BE2C (cell line): ENCODE measurements at places on chromosomes 7 and 10.

GRCh38 chr7:96827701-96828100, 118.1 kb upstream of the SEM1 start:
- DNase-seq, result peak; percentile 8

- no peak for DNase-seq
Observed at GRCh38 chr7:6476596-6477317, 29.0 kb upstream of the DAGLB start.

DNA sequence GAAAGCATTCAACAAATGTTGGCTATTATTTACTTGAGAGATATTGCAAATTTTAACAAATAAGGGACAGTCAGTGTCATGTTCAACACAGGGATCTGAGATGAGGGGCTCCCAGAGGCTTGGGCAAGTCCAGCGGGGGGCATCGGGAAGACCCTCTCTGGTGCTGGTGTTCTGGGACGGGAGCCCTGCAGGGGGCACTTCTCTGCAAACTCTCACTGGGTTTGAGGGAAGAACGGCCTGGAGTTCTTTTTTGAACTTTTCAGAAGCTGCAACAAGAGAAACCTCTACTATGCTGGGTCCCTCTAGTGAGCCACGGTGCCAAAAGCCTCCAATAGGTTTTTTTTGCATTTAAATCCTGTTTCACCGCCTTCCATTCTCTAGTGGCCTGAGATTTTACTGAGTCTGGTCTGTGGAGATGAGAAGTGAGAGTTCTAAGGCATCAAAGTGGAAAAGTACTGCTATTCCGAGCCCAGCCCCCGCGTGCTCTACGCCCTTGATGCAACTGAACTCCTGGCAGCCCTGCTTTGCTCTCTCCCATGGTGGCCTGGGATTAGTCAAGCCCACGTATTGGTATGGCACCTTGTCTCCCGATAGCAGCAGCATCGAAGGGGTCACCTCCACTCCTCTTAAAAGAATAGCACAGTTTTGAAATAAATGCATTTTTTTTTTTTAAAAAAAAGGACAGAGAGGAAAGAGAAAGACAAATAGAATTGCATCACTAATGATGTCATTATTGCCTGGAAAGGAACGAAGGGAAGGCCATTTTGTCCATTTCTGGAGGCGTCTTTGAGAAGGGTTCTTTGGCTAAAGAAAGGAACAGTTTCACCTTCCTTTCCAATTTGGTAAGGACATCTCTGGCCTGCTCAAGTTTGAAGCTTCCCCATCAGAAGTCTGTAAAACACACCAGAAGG, 43.5 kb downstream of the CLEC2L start:
- no peak for DNase-seq

GRCh38 chr7:68288144-68288593, 1291.5 kb downstream of the TYW1 start:
- no peak for DNase-seq

DNA sequence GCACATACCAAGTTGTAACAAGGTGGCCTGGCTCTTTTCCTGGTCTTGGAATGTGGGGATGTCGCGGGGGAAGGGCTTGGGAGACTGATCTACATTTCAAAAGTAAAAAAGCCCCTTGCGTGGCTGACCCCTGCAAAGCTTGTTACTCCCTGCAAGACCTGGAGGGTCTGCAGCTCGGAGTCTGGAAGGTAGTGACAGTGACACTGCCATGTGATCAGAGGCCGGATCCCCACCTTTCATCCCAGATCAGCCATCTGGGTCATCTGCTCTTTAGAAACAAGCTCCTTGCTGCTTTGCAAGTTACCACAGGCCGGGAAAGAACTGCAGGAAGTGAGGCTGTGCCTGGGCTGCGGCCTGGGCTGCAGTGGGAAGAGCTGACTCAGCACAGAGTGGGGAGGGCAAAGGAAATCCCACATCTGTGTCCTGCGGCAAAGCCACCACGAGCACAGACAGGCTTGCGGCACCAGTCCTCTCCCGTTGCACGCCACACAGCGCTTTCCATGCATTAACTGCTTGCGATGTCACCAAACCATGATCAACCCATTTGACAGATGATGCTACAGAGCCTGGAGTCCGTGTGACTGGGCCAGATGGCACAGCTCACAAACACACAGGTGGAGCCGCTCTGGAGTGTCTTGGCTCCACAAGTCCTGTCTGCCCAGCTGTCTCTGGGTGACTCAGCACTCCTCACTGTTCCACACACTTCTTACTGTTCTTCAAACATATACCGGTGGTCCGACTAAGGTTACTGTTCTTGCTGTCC, 97.7 kb downstream of the SH3PXD2A start:
- no peak for DNase-seq

GRCh38 chr7:98301693-98302470, 20.4 kb downstream of the BRI3 start:
- no peak for DNase-seq

DNA sequence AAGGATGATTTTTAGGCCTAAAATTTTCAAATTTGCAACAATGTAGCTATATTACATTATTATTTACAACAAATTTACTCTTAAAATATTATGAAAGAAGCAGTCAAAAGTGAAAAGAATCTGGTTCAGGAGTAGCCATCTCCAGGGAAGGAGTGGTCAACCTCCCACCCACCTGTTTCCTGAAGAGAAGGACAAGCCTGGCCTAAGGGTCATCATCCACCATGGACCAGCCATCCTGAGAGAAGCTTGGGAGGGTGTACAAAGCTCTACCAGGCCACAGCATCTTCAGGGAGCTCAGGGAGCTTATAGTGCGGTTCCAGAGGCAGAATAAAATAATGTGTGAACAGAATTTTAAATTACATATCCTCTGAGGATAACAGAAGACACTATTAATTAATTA, 38.1 kb downstream of the COL1A2 start:
- no peak for DNase-seq

DNA sequence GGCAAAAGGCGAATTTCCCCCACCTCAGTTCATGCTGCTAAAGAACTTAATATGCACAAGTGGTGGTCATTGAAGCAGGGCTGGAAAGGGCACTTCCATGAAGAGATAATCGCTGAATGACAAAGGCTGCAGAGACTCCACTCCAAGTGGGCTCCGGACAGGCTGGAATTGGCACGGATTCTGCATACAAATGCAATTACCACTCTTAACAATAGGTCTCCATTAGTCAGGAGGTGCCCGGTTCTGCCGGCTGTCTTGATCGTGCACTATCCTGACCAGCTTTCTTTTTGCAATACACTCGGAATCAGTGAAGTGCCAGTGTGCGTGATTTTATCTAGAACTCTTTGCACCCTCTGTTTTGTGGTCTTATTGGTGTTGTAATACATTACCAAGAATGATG, 49.7 kb downstream of the INSYN2A start:
- DNase-seq, result no peak

- DNase-seq, result no peak
Observed at GRCh38 chr10:108902619-108903285, 1020.6 kb downstream of the XPNPEP1 start.

- DNase-seq, result no peak
Observed at GRCh38 chr7:74157605-74158004, 16.6 kb upstream of the EIF4H start.

DNA sequence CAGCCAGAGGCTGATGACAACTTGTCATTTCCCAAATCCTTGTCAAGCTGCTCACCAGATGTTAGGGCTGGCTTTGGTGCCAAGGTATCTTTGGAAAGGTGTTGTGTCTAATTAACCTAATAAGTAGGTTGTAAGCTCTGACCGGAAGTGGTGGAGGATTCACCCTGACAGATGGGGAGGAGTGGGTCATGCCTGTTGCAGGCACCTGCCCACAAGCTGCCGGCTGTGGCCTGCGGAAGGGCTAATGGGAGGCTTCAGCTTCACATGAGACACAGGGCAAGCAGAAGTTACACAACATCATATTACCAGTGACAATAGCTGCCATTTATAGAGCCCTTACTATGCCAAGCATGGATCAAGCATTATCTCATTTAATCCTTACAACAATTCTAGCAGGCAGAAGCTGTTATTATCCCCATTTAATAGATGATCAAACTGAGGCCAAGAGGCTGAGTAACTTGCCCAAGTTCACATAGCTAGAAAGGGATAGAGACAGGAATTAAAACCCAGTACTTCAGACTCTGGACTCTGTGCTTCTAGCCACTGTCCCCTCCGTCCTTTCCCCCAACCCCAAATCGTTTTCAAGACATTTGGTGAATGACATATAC, 63.1 kb upstream of the DUSP5 start:
- DNase-seq, result no peak

DNA sequence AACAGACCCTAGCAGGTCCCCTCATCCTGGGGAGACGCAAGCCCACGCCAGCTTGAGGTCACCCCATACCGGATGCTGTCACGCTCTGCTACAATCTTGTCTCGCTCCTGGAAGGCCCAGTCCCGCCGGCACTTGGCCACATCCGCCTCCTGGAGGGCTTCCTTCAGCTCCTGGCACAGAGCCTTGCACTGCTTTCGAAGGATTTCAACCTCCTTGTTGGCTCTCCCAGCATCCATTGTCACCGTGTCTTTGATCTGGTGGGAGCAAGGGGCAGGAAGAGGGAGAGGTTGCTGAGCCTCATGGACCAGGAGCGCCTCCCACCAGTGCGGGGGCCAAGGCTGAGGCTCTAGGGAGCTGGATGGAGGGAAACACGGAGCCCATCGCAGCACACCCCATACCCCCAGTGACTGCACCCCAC, 90.9 kb downstream of the DLG5 start:
- DNase-seq, result no peak

- DNase-seq, result no peak
Observed at GRCh38 chr10:34514290-34514689, 300.8 kb downstream of the PARD3 start.

DNA sequence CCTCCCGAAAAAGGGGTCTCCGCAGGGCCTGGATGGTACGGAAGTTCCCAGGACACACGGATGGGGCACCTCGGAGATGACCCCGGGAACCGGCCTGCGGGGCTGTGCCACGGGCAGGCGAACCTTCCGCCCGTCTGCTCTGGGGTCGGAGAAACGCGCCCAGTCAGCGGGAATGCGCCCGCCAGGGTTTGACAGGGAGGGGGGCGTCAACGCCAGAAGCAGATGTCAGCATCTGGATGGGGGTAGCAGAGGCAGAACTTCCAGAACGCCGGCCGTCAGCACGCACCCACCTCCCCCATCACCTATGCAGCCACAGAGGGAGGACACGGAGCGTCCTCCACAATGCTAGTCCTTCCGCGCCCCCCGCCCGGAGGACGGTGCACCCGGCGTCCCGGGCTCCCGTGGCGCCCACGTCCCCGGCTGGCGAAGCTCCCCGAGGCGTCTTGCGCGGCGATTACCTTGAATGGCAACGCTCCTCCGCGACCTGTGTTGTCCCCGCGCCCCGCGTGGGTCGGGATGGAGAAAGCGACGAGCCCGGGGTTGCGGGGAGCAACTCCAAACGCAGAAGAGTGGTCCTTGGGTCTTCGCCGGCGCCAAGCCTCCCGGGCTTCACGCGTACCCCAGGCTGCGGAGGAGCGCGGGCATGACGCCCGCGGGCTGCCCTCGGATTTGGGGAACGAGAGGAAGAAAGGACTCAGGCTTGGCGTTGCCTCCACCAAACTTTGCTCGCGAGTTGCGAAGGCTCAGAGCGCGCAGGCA, 561 bp downstream of the FGFR2 start:
- DNase-seq, result peak; percentile 16

- DNase-seq, result no peak
Observed at GRCh38 chr7:22759721-22760120, 32.7 kb downstream of the IL6 start.

- no peak for DNase-seq
Observed at GRCh38 chr10:133154996-133155778, 4.8 kb upstream of the KNDC1 start.

GRCh38 chr10:112738606-112739591, 211.1 kb upstream of the TCF7L2 start:
- no peak for DNase-seq

DNA sequence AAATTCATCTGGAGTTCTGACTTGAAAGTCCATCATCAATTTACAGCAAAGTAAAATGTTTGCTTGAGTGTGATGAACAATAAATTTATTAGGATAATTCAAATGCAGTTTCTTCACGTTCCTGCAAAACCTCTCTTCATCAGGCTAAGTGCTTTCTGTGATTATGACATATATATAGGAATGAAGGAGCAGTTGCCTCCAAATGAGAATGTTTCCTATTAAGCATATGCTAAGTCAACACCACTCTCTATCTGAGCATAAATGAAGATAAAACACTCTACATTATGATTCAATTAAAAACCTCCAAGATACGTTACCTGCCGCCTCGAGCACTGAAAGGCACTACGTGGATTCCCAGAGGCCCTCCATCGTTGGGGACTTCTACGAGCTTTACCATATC, 416.1 kb downstream of the PARD3 start:
- no peak for DNase-seq

DNA sequence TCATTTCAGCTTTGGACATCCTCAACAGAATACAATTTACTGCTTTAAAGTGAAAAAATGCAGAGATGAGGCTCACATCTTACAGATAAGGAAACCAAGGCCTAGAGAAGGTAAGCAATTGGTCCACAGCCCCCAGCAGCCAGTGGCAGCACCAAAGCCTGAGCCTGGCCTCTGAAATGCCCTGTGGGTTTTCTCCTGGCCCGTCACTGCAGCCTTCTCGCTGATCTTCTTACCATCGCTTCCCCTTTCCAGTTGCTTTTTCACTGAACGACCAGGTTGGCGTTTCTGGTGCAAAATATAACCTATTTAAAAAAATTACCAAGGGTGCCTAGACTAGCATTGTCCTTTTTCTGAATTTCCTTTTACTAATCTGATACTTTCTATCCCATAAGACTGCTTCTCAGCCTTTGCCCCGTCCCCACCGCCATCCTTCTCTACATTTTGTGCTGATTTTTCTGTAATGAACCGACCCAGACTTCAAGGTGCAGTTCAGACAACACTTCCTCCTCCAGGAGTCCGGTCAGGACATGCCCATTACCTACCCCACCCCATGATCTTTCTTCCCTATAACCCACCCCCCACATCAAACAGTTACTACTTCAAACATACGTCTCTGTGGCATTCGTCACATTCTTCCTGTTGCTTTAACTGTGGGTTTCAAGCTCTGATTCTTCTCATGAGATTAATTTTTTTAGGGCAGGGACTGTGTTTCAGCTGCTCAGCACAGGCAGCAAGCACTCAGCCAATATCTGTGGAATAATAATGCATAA, 289.4 kb downstream of the DNAJB6 start:
- no peak for DNase-seq

- DNase-seq, result no peak
Observed at GRCh38 chr10:114310346-114310745, 71.3 kb downstream of the VWA2 start.

DNA sequence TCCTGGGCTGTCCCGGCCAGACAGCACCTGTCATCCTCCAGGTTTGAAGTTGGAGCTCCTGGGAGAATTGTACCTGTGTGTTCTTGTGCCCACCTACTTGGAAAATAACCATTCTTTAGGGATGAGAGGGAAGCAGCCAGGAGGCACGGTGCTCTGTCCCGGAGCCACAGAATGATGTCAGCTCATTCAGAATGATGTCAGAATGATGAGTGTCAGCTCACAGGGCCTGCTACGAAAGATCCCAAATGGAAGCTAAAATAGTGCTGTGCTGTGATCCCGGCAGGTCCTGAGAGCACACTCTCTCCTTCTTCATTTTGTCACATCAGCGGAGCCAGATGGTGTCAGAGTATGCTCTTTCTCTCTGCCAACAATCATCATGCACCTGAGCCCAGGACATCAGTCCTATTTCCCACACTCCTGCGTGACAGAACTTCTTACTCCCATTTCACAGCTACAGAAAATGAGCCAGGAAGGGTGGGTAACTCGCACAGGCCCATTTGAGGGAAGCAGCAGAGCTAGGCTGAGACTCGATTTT, 8.3 kb downstream of the ABCA13 start:
- no peak for DNase-seq
